ENCODE measurements at places on chromosomes 11 and 22.

DNA sequence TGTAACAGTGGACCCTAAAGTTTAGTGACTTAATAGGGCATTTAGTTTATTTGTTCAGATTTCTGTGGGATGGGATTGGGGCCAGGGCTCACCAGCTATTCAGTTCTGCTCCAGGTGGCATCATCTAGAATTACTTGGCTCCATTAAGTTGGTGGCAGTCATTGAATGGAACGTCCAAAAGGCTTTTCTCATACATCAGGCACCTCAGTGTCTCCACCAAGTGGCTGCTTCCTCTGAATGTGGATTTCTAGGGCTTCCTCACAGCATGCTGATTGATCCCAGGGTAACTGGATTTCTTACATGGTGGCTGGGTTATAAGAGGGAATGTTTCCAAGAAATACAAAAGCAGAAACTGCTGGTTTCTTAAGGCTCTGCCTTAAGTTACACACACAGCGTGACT, 34.7 kb downstream of the USP47 start:
- DNase-seq = no peak

- no peak for DNase-seq
Measured at GRCh38 chr22:33832558-33833151, 87.6 kb downstream of the LARGE1 start.

DNA sequence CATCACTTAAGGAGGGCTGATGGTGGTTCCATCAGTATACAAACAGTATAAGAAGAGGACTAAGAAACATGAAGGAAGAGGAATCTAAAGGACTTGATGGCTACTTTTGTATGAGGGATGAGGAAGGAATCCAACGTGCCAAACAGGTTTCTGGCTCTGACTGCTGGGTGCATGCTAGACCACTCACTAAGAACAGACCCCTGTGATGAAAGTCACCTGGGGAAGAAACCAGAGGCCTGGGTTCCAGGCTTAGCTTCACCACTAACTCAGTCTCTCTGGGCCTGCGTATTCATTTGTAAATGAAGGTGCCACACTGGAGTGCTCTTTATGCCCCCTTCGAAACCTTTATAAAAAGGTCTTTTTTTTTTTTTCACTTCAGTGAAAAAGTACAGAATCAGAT, 55.1 kb downstream of the AAMDC start:
- no peak for DNase-seq

DNA sequence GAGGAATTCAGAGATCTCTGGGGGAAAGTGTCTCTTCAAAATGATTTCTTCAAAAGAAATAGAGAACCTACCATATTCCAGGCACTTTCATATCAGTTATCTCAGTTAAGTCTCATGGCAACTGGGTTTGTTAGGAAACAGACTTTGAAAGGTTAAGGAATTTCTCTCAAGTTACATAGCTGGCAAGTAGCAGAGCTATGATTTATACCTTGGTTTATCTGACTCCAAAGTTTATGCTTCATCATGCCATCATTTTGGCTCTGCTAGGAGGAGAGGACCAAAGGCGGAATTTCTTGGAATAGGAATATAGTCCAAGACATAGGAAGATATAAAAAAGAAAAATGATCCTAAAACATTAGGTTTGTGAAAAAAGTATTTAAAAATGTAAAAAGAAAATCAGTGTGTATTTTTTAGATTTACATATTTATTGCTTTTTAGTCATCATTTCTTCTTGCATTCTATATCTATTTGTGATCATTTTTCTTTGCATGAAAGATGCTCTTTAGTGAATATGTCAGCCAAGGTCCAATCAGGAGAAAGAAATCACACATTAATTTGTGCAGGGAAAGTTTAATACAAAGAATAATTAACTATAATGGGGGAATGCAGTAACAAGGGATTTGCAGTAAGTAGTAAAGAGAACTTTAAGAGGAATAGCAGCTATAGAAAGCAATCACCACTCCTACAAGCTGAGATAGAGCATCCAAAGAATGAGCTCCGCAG, 199.1 kb upstream of the ZBED5 start:
- DNase-seq = no peak

DNA sequence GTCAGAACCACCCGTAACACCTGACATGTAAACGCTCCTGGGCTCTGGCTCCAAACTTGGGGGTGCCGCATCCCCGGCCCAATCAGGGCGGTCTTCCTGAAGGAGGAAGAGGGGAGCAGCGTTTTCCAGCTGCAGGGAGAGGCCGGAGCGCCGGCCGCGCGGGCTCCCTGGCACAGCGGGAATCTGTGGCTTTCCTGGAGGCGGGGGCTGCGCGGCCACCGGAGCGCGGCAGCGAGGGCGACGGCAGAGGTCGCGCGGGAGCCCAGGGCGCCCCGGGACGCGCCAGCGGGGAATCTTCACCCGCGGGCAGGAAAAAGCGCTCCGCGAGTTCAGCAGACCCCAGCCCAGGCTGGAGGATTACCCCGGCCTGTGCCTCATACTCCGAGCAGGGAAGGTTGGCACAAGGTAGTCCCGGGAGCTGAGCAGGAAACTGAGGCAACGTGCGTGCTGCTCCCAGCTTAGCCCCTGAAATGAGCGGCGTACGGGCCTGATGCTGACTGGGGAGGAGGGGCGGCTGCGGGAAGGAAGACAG, 600 bp upstream of the ESAM start:
- DNase-seq = no peak

DNA sequence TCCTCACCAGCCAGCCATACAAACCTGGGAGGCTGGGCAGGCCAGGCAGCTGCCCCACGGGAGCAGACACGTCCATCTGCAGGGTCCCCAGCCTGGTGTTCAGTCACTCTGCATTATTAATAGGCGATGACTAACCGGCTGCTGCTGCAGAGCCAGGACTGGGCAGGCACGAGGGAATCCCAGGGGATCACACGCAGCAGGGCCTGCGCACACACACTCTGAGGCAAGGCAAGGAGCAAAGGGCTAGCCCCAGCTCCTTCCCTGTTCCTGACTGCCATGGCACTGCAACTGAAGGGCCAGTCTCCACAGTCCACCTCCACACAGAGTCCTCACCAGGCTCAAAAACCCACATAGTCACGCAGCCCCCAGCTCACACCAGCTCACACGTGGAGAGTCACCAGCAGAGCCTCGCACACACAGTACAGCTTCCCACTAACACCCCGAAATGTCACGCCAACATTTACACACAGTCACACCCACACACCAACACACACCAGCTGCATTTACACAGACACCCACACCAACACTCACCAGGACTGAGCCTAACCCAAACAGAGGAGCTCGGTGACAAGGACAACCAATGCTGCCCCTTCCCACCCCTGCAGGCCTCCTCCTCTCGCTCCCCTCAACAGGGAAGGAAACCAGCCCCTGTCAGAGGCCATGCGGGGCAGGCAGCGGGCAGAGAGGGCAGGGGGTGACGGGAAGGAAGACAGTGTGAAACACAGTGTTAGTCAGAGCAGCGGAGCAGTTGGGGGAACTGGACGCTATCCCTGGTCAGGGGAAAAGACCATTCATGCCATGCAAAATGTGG, 47.3 kb downstream of the NRXN2 start:
- DNase-seq = peak; percentile 26

GRCh38 chr22:32515084-32515483, 40.5 kb downstream of the FBXO7 start:
- no peak for DNase-seq

- DNase-seq = no peak
Measured at GRCh38 chr11:47886096-47886495, 37.9 kb upstream of the NUP160 start.

DNA sequence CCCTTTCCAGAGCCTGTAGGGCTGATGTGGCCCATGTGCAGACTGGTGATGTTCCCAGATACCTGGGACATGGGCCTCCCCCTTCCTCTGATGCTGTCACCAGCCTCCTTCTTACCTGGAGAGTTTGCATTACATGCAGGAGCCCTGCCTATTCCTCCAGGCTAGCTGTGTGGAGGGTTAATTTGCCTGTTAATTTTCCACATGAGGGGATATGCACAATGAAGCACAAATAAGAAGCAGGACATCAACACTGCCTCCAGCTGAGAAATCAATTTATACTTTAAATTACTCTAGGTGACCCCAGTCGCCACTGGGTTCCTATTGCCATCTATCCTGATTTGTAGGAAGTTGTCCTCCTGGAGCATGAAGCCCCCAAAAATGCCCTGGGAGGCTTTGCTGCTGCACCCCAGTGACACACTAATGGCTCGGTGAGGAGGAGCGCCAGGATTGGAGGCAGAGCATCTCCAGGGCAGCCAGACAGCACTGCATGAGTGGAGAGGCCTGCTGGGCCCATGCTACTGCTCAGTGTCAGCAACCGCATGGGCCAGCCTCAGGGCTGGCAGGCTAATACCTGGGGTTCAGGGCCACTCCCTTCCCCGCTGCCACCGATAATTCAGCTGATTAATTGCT, 101.6 kb upstream of the USP47 start:
- DNase-seq = no peak

GRCh38 chr11:108854346-108854745, 189.5 kb downstream of the DDX10 start:
- no peak for DNase-seq

DNA sequence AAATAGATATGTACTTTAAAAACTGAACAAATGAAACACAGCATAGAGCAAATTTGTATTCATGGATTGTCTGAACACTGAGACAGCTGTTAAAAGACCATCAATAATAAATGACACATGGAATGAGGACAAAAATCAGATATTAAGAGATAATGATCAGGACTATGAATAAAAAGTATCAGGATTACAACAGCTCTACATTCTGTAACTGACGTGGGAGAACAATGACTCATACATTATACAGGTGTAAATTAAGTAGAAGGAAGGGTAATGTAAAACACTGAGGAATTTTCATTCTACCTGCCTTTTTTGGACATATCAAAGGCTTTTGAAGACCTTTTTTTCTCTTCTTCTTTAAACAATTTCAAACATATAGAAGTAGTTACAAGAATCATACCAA, 310.9 kb upstream of the ANO3 start:
- DNase-seq = no peak
